ENCODE measurements at places on chromosomes 5 and 9. TPM values are rescaled to one million over a fixed set of nuclear protein-coding genes. Genes with fewer than 3 reads are reported as not detected.
A peak's percentile ranks its signal among the peaks of the same experiment; 100 is the strongest.

Gene SLC23A1
- 17.0 TPM for total RNA-seq

Gene NTRK2
- 33.2 TPM for total RNA-seq

DNA sequence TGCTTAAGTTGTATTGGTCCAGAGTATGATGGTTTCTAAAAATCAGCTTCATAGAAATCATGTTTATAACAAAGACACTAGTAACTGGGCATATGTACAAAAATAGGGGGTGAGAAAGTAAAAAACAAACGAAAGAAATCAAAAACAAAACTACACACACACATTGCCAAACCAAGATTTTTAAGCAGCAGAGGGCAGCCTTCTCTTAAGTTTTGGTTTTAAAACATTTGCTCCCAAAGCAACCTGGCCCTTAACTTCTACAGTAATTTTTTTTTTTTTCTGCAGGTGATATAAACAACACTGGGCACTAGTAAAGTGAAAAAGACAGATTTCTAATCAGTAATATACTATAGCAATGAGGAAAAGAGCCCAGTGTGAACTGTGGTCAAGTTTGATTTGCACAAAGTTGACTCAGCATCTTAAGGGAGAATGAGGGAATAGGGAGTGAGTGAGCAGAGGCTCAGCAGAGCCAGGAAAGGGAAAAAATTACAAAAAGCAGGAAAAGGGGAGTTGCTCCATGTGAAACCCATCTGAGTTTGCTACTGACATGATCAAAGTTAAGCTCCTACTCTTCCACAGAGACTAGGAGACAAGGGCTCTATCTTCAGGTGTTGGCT is 13.4 kb upstream of the GAPT start:
- no peak for DNase-seq

- no peak for DNase-seq
Measured at GRCh38 chr5:156798201-156798600, 51.9 kb upstream of the PPP1R2B start.

DNA sequence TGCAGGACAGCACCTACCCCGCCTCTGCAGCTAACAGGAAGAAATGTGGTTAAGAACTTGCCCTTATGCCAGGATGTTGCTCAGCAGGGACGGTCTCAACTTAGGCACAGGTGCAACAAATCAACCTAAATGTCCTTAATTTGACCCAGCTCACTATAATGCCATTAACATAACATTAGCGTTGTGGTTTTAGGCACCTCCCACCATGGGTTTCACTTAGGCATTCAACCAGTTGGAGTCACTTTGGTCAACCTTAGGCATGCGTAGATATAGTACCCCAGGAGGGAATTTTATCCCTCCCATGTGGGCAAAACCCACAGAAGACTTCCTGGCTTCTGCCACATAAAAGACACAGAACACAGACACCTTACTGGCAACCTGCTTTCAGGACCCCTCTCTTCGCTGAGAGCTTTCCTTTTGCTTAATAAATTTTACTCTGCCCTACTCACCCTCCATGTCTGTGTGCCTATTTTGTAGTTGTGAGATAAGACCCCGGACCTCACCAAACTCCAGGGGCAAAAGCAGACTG is 8.7 kb upstream of the ERAP1 start:
- no peak for DNase-seq

DNA sequence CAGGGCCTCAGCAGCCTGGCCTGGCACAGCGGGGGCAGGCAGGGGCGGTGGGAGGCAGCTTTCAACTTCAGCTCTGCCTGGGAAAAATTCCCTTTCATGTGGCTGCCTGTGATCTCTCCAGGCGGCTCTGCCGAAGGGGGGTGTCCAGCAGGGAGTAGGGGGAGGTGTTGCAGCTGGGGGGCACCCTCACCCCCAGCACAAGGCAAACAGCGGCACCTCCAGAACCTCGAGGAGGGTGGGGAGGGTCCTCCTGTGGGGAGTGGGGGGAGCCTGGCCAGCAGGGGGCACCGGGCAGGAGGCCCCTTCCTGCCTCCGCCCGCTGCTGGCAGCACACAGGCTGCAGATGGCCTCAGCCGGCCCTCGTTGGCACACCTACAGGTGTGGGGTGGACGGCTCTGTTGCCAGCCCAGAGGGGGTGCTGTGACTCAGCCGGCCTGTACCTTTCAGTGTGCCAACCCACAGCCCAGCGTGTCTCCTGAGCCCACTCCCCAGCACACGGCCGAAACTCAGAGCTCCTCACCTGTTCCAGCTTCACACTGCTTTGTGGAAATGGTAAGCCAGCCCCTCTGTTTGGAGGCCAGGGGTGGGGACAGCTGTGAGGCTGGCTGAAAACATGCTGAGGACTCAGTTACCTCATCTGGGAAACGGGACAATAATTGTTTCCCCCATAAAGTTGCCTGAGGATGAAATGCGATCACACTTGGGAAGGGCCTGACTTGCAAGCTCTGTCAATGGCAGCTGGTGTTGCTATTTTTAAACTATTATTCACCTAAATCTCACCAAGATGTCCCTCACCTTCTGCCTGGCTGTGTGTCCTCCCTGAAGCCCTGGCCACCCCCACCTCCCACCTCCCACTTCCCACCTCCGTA is 37.0 kb downstream of the CXXC5 start:
- DNase-seq: no peak

DNA sequence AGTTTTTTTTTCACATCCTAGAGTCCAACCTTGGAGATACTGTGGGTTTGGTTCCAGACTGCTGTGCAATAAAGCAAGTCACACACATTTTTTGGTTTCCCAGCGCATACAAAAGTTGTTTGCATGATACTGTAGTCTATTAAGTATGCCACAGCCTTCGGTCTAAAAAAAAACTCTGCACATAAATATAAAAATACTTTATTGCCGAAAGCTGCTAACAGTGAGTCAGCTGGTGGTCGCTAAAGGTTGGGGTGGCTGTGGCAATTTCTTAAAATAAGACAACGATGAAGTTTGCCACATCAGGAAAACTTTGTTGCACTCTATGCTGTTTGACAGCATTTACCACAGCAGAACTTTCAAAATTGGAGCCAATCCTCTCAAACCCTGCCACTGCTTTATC is 37.4 kb downstream of the UBQLN1 start:
- DNase-seq: no peak

DNA sequence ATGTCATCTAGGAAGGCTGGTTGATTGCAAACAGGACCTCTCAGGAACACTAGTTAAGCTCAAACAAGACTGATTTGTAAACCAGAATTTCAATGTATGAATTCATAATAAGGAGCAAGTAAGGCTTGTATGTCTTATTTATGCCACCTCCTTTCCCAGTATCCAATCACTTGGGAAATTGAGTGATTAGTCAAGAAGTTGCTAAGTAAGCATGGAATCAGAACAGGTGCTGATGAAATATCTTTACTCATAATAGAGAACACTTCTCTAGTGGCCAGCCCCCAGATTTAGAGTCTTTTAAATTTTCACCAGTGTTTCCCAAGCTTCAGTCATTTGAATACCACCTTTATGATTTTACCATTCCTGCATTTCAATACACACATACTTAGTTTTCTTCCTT is 5.3 kb upstream of the DDX4 start:
- DNase-seq: no peak

DNA sequence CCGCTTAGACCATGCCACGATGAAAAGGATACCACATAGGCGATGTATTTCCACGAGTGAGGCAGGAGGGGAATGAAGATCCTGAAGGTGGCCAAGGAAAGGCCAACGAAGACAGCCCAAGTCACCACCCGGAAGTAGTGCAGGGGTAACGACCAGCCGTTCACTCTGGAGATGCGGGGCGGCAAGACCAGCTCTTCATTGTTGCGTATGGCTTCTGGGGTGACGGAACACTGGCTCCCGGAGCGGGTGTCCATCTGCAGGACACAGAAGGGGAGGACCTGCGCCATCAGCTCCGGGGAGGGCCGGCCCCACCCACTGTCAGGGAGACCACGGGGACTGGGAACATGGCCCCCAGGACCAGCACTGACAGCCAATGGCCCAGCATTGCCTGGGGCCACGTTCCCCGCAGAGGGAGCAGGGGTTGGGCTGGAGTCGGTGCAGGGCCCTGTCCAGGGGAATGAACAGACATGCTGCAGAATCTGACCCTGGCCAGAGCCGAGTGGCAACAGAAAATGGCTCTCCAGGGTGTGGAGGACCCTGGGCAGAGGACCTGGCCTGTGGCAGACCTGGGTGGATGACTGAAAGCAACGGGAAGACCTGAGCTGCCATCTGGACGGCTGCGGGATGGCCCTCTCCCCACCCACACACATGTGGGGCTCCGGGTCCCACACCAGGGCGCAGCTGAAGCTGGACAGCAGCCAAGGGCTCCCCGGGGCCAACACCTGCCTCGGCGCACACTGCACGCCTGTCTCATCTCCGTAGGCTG is 17.7 kb downstream of the ZDHHC11B start:
- DNase-seq: no peak

DNA sequence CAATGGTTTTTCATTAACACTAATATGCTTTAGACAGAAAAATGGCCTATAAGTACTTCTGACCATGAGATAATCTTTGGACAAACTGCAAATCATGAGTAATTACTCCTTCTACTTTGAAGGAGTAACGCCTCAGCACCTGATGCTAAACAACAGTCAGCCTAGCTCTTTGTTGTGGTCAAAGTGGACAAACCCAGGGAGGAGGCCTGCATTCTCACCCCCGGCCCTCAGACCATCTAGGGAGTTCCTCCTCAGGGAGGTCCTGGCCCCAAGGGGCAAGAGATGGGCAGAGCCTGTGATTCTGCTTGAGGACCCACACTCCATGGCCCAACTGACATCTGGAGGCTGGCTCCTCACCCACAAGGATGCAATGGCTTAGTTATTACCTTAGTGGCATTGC is 48.2 kb upstream of the ANGPTL2 start:
- DNase-seq: no peak

DNA sequence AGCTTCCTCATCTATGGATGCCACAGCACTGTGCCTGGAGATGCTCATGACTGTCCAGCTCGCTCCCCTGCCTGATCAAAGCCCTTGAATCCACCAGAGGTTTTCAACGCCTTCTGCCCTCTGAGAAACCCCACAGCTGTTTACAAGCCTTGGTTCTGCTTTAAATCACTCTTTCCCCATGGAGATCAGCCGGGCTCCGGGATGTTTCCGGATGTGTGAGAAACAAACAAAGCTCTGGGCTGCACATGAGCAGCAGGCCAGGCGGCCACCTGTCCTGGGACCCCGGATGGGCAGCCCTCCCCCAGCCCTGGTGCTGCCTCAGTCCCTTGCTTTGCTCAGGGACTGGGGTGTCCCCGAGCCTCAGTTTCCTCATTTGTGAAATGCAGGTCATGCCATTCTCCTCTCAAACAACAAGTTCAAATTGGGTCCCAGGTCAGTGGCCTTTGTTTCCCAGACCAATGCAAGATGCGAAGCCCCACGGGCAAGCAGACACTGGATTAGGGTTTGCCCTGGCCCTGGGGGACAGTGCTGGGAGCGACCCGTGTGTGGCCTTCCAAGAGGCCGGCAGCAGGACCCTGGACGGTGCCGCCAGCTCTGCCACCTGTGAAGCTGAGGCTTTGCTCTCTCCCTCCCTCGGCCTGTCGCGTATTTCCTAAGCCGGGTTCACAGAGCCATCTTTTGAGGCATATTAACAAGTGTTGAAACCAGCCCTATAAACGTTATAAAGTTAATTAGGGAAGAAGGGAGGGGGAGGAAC is 42.4 kb upstream of the PHYKPL start:
- DNase-seq: peak; percentile 20

DNA sequence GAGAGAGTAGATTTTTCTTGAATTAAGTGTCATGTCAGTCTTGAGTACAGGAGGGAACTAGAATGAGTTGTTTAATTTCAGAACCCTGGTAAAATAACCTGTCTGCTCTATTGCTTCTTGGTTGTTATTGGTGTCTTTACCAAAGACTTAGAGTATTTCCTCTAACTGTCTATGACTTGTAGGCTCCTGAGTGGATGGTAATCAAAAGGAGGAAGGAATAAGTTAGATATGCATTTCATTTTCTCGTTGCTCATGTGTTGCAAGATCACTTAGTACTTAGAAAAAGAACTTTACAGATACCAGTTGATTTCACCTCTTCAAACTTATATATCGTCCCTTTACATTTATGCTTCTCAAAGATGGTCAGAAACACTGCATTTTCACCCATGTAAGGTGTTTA is 31.1 kb downstream of the UHRF2 start:
- DNase-seq: no peak

GRCh38 chr5:148416416-148416815 is 32.7 kb downstream of the FBXO38 start:
- no peak for DNase-seq

GRCh38 chr5:117590944-117591343 is 1016.3 kb upstream of the SEMA6A start:
- no peak for DNase-seq

- no peak for DNase-seq
Measured at GRCh38 chr5:76252437-76252836, 150.6 kb upstream of the IQGAP2 start.
